Iris pigment epithelial cell (primary cell): ENCODE measurements at places on chromosomes 1 and 21.
A peak's percentile ranks its signal among the peaks of the same experiment; 100 is the strongest.

- no peak for DNase-seq
Observed at GRCh38 chr1:155051342-155051776, 243 bp downstream of the ADAM15 start.

DNA sequence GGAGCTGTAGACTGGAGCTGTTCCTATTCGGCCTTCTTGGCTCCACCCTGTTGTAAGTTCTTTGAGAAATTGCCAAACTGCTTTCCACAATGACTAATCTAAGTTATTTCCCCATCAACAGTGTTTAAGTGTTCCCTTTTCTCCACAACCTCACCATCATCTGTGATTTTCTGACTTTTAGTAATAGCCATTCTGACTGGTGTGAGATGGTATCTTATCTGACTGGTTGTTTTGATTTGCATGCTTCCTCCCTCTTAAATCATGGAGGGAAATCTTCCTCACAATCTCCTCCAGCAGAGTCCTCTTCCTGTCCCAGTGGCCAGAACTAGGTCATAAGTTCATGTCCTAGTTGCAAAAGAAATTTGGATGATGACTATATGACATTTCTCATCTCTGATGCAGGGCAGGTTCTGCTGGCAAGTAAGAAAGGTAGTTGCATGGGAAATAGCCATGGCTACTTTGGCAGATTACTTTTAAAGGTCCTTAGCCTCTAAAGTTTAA lies 294.0 kb downstream of the LRRC40 start:
- DNase-seq, result peak; percentile 95

DNA sequence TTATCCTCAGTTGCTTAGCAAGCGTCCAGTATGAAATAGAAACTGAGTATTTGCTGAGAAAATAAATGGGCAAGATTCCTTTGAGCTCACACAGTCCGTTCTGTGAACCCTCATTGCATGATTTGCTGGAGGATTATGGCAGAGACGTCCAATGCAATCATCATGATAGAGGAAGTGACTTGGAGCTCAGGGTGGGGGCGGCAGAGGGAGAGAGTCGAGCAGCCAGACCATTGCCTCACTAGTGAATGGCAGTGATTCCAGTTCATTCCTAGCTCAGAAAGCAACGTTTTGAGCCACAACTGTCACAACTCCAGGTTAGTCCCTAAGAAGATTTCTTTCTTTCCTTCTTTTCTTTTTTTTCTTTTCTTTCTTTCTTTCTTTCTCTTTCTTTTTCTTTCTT lies 27.5 kb upstream of the COL9A2 start:
- DNase-seq, result peak; percentile 95

GRCh38 chr1:97947695-97948094 lies 26.9 kb upstream of the DPYD start:
- peak; percentile 7 for DNase-seq

GRCh38 chr1:153431928-153432327 lies 15.6 kb downstream of the S100A7A start:
- no peak for DNase-seq

GRCh38 chr1:17621691-17622090 lies 82.2 kb downstream of the ARHGEF10L start:
- no peak for DNase-seq

GRCh38 chr1:98949166-98949565 lies 55.5 kb downstream of the PLPPR5 start:
- no peak for DNase-seq

DNA sequence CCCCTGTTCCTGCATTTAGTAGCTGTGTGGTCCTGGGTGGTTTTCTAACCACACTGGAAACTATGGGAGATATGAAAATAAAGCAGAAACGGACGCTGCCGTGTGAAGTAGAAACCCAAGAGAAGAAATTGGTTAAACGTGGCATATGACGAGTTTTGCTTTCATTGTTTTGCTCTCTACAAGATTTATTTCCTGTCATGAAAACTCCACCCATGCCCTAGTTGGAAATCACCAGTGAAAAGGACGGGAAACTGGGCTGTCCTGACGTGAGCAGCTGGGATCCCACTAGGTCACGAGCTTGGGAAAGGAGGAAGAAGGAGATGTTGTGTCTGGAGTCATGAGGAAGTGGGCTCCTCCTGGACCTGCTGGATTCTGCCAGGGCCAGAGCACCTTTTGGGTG lies 120.8 kb upstream of the GADD45A start:
- DNase-seq, result no peak

GRCh38 chr21:40049031-40049930 lies 182.0 kb downstream of the PCP4 start:
- peak; percentile 7 for DNase-seq

DNA sequence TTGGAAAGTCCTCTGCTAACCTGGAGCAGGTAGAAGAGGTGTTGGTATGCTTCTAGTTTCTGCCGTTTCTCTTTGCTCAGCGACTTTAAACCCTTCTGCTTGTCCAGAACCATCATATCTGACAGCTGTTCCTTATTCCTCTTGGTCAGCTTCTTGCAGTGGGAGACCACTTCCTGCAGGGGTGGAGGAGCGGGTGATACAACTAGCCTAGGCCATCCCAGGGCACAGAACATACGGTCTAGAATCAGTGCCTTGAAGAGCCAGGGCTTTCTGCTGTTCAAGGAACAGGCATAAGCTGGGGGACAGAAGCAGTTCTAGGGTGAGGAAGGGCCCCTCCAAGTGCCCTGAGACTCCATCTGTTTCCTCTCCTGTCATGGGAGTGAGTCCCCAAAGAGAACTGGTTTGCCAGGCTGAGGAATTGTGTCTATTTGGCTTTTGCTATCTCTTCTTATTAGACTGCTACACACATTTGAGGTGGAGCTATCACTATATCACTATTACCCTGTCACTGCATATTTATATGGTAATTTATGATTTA lies 32.5 kb downstream of the IQGAP3 start:
- no peak for DNase-seq

DNA sequence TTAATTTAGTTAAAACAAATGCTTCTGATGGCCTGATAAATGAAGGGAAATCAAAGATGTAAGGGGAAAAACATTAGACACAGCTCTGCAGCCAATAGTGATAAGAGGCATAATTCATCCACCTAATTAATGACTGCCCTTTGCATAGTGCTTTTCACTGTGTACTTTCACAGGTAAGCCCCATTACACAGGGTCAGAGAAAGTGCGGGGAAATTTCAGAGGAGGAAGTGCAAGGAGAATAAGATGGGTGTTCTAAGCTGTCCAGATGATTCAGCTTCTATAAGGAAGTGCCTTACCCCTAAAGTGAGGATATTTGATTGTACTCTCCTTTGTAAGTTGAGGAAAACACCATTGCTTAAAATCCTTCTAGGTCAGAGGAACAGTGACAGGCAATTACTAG lies 88.0 kb downstream of the NR5A2 start:
- no peak for DNase-seq

GRCh38 chr1:94316836-94317789 lies 79.7 kb upstream of the ARHGAP29 start:
- DNase-seq, result peak; percentile 67

DNA sequence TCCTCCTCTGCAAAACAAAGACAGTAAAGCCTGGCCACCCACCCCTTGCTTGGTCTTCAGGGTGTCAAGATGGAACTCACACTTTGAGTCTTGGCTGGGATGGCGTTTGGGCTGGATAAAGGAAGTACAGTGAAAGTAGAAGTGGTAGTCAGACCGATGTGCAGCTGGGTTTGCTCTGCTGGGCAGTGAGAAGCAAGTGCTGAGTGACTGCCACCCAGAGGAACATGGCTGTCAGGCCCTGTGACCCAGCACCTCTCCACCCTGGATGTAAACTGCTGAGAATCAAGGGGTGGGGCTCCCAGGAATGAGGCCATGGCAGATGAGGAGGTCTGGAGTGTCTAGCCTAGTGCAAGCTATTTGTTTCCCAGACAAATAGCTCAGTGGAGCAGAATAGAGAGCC lies 51.2 kb downstream of the POFUT2 start:
- DNase-seq, result no peak

GRCh38 chr1:180194546-180195207 lies 35.4 kb upstream of the LHX4 start:
- DNase-seq, result no peak

DNA sequence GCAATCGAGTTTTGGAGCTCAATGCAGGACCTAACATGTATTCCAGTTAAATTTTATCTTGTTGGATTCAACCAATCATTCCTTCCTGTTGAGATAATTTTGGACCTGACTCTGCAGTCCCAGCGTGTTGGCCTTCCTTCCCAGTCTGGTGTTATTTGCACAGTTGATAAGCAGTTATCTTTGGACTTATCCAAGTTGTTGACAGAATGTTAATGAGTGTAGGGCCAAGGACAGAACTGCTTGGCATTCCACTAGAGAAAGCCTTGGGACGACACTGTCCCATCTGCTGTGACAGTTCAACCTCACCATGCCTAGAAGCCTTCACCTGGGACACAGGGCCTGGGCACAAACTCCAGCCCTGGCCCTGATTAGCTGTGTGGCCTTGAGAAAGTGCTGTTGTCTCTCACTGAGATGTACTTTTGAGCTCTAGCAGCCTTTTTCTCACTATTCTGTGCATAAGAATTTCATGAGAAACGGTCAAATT lies 104.1 kb upstream of the SLC25A33 start:
- DNase-seq, result no peak

DNA sequence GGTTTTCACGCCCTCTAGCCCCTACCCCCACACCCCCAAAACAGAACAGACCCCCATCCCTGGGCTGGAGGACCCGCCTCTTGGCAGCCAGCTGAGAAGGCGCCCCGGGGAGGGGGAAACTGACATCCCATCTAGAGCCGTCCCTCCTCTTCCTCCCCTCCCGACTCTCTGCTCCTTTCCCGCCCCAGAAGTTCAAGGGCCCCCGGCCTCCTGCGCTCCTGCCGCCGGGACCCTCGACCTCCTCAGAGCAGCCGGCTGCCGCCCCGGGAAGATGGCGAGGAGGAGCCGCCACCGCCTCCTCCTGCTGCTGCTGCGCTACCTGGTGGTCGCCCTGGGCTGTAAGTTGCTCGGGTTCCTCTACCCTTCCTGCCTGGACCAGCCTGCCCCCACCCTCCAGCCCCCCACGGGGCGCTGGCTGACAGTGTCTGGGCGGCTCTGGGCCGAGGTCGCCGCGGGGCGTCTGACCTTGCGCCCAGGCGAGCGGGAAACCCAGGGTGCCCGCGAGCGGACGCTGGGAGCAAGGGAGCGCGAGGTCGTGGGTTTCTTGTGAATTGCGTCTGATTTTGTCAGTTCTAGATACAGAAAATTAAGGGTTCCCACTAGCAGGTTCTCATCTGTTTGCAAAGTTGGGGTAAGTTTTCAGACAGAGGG lies 618 bp downstream of the JAM2 start:
- peak; percentile 14 for DNase-seq

DNA sequence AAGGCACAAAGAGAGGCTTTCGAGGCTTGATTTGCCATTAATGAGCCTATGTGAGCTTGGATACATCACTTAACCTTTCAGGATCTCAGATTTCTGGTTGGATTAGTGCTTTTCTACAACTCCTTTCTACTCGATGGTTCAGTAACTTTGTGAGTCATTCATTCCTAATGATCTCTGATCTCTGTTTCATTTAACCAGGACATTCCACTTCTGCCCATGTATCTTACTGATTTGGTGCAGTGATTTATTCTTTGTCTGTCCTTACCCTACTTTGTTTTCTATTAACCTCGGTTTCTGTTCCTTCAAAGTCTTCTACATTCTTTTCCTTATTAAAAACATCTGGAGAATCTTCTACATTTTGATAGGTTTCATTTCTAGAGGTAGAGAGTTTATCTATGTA lies 94.6 kb upstream of the ZBTB18 start:
- peak; percentile 59 for DNase-seq

GRCh38 chr1:235011599-235012435 lies 116.8 kb downstream of the TOMM20 start:
- peak; percentile 100 for DNase-seq

DNA sequence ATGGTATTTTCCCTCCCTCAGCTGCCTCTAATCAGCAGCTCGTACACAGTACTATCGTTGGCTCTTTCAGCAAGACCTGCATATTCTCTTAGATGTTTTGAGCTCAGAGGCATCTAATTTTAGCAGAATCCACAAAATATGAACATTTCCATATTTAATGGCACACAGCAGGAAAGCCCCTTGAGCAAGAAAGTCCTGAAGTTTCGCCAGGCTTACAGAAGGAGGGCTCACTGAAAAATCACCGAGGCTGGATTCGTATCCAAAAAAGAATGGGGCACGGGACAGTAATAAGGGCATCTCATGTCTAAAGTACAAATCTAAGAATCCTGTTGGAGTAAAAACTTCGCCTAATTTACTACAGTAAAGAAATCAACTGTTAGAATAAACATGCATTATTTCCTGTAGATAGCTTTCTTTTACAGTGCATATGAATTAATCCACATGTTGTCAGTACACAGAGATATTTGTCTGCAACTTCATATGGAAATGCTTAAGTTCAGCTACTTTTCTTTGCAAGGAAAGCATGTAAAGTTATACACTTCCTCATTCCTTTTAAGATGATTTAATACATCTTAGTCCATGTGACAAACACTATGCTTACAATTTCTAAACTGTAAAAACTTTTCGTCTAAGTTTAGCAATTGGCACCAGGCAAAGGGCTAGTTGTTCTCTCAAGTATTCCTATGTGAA lies 1205.3 kb upstream of the ADGRL4 start:
- no peak for DNase-seq

GRCh38 chr1:206897175-206897574 lies at the start of gene IL24:
IL24 (plus strand) TSS chr1:206897443; CDS start chr1:206897833, 390 bp downstream.
- DNase-seq, result no peak

- peak; percentile 36 for DNase-seq
Observed at GRCh38 chr1:40438391-40439015, 11.8 kb upstream of the ZFP69B start.

GRCh38 chr1:215160351-215160750 lies 77.8 kb downstream of the KCNK2 start:
- DNase-seq, result peak; percentile 57

DNA sequence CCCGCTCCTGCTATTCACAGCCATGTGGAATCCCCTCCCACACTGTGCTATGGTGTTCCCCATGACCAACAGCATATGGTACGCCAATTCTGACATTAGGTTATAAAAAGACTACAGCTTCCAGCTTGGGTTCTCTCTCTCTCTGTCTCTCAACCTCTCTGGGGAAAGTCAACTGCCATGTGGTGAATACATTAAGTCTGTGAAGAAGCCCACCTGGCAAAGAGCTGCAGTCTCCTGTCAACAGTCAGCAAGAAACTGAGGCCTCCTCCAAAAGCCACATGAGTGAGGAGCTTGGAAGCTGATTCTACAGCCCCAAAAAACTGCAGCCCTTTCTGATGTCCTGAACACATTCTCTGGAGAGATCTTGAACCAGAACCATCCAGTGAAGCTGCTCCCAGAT lies 25.0 kb upstream of the LRRC38 start:
- DNase-seq, result no peak

GRCh38 chr1:156813298-156813697 lies 3.4 kb downstream of the SH2D2A start:
- DNase-seq, result no peak

DNA sequence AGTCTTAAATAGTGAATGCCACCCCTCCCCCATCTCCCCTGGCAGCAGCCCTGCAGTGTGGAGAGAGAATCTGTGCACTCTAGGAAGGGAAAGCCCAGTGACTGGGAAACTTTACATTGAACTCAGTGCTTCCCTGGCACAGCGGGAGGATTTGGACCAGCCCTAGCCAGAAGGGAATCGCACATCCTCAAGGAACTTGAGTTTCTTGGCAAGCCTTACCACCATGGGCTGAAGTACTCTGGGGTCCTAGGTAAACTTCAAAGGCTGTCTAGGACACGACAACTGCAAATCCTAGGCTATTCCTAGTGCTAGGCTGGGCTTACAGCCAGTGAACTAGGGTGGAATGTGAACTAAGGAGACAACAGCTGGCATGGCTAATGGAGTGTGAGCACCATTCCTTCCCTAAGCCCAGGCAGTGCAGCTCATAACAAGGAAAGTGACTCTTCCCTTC lies 88.3 kb downstream of the COL24A1 start:
- peak; percentile 27 for DNase-seq

- DNase-seq, result no peak
Observed at GRCh38 chr1:47915677-47916353, 81.4 kb downstream of the TRABD2B start.
